ENCODE measurements at places on chromosomes 13 and 19.

DNA sequence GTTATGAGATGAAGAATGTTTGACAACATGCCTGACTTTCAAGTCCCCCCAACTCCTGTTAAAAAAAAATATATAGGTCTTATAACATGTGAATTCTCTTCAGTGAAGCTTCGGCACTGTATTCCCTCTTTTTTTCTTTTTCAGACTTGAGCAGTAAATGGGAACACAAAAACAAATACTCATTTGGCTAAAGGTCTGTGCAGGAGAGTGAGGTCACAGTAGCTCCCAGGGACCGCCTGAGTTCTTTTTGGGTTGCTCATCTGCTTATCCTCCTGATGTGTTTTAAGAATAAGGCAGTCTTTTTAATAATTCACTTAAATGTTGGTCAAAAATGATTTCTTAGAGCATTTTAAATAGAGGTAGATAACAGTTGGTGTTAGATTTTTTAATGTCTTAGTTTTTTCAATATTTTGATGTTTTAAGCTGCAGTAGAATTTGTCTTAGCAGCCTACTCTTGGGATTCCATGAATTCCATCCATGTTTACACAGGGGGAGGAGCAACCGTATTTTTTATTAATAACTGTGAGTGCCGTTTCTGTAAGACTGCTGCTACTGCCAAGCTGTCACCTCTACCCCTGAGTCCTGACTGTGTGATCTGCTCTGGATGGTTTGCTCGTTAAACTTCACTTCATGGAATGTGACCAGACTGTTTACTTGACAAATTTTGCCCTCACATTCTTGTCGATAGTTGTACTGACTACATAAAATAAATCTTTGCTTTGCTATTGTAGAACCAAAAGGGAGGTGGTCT is 14.9 kb downstream of the HNRNPM start:
- DNase-seq = peak; percentile 59

DNA sequence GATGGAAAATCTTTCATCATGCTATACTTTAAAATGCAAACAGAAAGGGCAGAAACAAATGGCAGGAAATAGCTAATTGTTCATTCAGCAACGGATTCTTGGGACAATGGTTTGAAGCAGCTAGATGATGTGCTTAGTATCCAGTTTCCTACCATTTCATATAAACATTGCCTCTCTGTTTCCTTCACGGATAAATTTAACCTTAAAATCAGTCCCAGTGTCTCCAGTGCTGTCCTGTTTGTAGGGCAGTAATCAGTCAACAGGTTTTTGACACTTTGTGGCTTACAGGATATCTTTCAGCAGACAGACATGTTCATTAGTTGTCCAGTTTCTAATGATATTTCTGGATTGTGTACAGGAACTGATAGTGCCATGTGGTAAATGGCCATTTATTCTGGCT is 24.7 kb upstream of the RB1 start:
- DNase-seq = no peak

GRCh38 chr13:99205621-99206220 is 5.1 kb downstream of the UBAC2 start:
- no peak for DNase-seq

GRCh38 chr13:71217827-71218226 is 649.2 kb downstream of the DACH1 start:
- DNase-seq = no peak

- no peak for DNase-seq
Observed at GRCh38 chr13:51549050-51549449, 35.2 kb upstream of the WDFY2 start.

GRCh38 chr19:51375504-51376221 is 3.2 kb upstream of the NKG7 start:
- no peak for DNase-seq

- DNase-seq = no peak
Observed at GRCh38 chr19:8204961-8205360, 4.2 kb upstream of the CERS4 start.

GRCh38 chr19:39582891-39583625 is 19.3 kb upstream of the LGALS13 start:
- DNase-seq = no peak

DNA sequence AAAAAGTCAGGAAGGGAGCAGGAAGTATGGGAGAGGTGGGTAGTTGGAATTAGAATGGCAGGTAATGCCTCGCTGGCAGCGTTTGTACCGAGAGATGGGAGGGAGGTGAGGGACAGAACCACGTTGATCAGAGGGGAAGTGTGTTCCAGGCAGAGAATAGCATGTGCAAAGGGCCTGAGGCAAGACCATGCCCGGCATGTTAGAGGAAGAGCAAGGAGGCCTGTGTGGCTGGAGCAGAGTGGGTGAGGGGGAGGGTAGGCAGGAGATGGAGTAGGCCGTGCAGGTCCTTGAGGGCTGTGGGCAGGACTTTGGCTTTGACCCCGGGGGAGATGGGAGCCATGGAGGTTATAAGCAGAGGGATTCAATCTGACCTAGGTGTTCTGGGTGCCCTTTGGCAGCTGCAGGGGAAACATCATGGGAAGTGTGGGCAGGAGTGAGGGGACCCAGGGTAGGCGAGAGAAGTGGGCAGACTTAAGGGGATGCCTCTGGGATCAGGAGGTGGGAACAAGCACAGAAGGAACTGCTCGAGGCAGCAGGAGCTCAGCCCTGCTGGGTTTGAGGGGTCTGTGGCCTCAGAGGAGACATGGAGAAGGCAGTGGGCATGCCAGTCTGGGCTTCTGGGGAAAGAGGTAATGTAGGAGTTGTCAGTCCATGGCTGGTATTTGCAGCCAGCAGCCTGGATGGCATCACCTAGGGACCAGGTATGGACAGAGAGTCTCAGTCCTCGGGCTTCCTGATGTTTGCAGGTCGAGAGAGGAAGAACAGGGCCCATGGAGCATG is 48.8 kb downstream of the CD320 start:
- DNase-seq = no peak

- DNase-seq = peak; percentile 26
Observed at GRCh38 chr13:100836711-100837110, 162.1 kb upstream of the TMTC4 start.

DNA sequence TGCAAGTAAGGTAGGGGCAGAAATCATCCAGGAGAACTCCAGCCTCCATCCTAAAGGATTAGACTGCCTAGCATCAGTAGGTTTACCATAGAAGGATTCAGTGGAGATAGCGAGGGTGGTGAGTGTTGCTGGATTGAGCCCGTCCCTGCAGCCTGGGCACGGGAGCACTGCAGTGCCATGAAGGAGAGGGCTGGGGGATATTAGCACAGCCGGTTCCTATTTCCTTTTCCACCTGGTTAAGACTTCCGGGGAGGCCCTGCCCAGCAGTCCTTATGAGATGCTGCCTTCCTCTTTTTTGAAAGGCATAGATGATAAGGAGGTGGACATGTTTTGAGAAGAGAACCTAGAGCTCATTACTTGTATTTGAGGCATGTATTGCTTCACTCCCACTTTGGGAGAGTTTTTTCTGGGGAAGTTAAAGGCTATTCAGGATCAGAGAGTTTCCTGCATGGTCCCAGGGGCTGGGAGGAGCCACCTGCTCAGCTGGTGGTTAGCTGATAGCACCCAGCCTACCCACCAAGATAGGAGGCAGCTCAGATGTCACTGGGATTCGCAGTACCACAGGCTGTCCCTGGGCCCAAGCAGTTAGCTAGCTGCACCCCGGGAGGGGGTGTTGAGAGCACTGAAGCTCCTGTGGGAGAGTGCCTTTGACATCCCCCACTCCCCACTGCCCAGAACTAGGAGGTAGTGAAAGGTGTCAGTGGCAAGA is 17.2 kb downstream of the ACTN4 start:
- no peak for DNase-seq

GRCh38 chr13:65762012-65762411 is 1468.1 kb downstream of the PCDH9 start:
- DNase-seq = no peak

- peak; percentile 35 for DNase-seq
Observed at GRCh38 chr19:18999896-19000620, 33.3 kb downstream of the SUGP2 start.

DNA sequence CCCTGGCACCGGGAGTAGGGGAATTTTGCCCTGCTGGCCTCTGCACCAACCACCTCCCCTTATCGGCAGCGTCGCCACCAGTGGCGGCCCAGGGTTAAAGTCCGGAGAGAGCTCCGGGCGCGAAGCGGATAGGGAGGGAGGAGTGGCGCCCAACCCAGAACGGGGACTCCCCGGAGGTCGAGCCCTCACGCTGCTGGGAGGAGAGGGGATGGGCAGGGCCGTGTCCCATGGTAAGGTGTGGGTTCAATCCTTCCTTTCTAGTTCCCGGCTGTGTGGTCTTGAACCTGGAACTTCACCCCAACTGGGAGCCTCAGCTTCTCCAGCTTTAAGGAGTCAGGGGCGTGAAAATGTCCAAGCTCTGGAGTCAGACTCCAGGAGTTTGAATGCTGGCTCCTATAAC is 23.3 kb upstream of the BCL3 start:
- no peak for DNase-seq

DNA sequence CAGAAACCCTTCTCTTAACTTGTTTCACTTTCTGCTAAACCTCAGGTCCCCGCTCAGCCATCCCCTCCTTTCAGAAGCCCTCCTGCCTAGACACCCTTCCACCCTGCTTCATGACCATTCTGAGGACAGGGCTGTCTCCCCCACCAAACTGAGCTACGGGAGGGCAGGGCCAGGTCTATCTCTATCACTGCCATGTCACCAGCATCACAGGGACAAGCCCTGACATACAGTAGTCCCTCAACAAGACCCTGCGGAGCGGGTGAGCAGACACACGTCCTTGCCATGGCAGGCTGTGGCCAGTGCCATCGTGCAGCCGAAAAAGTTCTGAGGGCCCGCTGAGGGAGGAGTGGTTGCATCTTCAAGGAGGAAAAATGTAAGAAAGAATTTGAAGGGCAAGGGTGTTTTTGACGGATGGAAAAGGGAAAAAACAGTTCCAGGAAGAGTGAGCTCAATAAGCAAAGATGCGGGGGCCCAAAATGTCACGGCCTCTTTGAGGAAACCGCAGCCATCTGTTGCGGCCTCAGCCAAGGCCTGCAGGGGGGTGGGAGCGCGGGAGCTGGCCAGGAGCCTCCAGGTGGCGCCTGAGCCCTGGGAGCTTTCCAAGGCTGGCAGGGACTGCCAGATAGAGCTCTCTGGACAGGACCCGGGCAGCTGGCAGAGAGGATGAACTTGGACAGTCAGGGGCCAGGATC is 8.1 kb downstream of the PTGIR start:
- DNase-seq = peak; percentile 82

GRCh38 chr13:93561576-93562225 is 335.1 kb downstream of the GPC6 start:
- no peak for DNase-seq

- peak; percentile 60 for DNase-seq
Observed at GRCh38 chr19:12884926-12885748, 1.9 kb downstream of the KLF1 start.

DNA sequence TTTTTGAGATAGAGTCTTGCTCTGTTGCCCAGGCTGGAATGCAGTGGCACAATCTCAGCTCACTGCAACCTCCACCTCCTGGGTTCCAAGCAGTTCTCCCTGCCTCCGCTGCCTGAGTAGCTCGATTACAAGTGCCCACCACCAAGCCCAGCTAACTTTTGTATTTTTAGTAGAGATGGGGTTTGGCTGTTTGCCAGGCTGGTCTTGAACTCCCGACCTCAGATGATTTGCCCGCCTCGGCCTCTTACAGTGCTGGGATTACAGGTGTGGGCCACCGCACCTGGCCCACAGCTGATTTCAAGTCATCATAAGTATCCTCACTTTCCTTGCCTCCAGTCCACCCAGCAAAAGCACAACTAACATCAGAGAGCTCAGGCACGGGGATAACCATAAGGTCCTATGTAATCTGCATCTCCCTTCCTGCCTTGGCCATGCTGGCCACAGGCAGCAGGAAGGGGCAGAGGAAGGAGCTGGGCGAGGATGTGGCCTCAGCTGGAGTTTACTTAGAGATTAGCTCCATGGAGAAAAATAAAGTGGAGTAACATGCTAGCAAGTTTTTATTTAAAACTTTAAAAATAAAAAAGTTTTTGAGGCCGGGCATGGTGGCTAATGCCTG is 22.9 kb upstream of the ADGRE1 start:
- no peak for DNase-seq

- peak; percentile 60 for DNase-seq
Observed at GRCh38 chr19:48487948-48488347, 18.8 kb downstream of the CYTH2 start.

DNA sequence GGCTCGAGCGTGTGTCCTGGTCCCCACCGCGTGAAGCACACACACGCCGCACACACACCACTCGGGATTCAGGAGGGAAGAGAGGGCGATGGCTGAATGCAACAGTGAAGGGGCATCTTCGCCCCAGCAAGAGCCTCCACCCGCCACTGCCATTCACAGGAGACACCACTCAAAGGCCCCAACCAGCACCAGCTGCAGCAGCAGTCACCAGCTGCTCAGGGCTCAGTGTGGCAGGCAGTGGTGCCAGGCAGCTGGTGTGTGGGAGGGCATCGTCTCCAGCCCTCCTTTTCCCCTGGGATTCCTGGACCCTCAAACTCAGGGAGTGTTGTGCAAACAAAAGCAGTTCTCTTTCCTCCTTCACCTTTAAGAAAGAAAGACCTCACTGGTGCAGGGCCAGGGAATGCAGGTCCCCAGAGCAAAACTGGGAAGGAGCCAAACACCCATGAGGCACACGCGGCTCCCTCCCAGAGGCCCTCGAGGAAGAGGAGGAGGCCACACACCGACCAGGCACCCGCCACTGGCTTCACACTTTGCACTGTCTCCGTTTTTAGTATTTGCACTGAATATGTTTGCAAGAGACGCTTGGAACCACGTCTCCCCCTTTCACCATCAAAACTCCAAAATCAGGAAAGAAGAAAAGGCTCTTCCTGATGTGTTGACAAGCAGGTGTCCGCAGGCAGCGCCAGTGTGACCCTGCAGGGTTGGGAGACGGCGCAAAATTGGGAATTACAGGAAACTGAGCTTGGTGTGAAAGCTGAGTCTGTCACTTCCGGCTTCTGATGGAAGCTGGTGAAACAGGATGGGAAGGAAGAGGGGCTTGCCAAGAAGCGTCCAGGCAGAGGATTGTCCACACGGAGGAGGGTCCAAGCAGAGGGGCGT is 26.4 kb upstream of the F7 start:
- DNase-seq = no peak

DNA sequence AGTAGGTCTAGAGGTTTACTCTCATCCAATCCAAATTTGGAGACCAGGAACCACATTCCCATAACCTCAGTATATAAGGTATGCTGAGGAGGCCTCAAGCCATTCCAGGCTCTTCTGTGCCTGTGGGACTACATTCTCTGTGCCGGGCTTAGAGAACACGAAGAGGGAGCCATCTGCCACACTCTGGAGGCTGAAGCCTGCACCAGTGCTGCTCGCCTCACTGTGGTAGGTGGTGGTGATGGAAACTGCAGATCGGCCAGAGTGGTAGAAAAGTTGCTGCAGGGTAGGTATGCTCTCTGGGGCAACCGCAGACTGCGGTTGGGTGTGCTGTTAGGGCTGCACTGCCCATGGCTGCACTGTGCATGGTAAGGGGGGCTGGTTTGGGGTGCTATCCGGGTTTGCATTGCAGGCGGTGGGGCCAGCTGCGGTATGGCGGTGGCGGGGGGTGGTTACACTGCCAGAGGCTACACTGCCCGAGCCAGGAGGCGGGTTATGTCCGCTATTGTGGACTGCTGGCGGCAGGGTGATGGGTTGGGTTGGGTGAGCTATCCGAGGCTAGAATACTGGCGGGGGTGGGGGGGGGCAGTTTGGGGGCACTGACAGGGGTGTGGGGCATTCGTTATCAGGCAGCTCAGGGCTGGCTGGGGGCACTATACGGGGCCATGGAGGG is 145.0 kb downstream of the TNFRSF19 start:
- no peak for DNase-seq

GRCh38 chr13:30394751-30395191 is 27.5 kb upstream of the UBE2L5 start:
- peak; percentile 17 for DNase-seq
